ENCODE measurements at places on chromosomes 16 and 17. TPM values are rescaled to one million over a fixed set of nuclear protein-coding genes. Genes with fewer than 3 reads are reported as not detected.

GRCh38 chr16:22120440-22120839 lies 28.1 kb downstream of the VWA3A start:
- no peak for DNase-seq

VASN gene
- total RNA-seq, result 10.8 TPM

- no peak for DNase-seq
These were observed at the start of gene TRPV2 for GRCh38 chr17:16415031-16415924. TRPV2 (plus strand) TSS chr17:16415571; CDS start chr17:16417669, 2,098 bp downstream.

GRCh38 chr17:55814377-55814776 lies 63.5 kb downstream of the PCTP start:
- DNase-seq, result no peak

MAF gene
- total RNA-seq, result 30.3 TPM

CES3 gene
- 4.9 TPM for total RNA-seq

COASY gene
- 63.0 TPM for total RNA-seq

SLC6A2 gene
- total RNA-seq, result not detected

DNA sequence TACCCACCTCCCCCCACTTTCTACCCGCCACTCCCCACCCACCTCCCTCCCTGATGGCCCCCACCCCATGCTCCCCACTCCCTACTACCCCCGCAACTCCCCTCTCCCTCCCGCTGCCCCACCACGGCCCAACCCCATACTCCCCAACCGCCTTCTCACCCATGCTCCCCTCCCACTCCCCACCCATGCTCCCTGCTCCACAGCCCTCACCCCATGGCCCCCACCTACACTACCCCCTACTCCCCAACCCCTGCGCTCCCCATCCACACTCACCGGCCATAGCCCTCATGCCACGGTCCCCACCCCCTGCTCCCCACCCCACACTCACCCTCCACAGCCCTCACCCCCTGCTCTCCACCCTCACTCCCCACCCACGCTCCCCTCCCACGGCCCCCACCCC lies 13.9 kb downstream of the COTL1 start:
- no peak for DNase-seq

DNA sequence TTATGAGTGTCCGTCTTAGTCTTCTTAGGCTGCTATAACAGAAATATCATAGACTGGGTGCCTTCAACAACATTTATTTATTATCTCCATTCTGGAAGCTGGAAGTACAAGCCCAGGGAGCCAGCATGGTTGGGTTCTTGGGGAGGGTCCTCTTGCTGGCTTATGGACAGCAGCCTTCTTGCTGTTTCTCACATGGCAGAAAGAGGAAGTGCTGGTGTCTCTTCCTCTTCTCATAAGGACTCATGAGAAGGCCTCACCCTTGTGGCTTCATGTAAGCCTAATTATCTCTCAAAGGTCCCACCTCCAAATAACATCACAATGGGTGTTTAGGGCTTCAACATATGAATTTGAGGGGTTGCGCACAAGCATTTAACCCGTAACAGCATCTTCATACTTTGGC lies 207.0 kb upstream of the COX10 start:
- no peak for DNase-seq

- no peak for DNase-seq
These were observed 75.3 kb upstream of the TBC1D3K start for GRCh38 chr17:37848690-37849616.
